ENCODE measurements at places on chromosomes 12 and 14.

DNA sequence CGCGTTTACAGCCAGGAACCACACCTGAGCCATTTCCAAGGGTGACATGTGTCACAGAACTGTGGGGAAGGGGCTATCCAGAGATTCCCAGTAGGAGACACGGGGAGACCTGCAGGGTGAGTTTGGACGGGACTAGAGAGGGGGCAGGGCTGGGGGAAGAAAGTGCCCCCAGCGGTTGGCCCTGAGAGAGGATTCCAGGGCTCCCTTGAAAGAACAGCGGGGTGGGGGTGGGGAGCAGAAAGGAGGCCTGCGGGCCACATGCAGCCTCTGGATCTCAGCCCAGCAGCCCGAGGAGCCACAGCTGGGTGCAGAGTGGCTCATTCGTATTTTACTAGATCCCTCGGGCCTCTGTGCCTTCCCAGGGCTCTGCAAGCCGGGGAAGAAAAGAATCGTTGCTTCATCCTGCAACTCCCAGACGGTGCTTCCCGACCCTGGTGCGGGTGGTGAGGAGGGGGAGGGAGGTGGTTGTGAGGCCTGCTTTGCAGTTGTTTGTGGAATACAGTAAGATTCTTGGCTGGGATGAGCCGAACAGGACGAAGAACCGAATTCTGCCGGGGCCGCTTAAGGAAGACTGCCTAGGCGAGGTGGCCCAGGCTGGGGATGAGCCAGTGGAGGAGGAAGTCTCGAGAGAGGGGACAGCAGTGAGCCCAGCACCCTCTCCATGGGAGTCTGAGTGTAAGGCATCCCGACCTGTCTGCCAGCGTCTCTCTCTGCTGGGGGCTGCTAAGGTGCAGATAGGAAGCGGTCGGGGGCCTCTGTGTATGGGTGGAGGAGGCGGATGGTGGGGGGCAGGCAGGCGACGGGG is 36.1 kb upstream of the ANKRD9 start:
- DNase-seq: peak; percentile 29

GRCh38 chr14:39023939-39024871 is 78.8 kb downstream of the SEC23A start:
- no peak for DNase-seq

- no peak for DNase-seq
Measured at GRCh38 chr14:24868389-24868788, 181.6 kb downstream of the STXBP6 start.

- DNase-seq: no peak
Measured at GRCh38 chr12:630656-631632, 32.3 kb downstream of the NINJ2 start.

DNA sequence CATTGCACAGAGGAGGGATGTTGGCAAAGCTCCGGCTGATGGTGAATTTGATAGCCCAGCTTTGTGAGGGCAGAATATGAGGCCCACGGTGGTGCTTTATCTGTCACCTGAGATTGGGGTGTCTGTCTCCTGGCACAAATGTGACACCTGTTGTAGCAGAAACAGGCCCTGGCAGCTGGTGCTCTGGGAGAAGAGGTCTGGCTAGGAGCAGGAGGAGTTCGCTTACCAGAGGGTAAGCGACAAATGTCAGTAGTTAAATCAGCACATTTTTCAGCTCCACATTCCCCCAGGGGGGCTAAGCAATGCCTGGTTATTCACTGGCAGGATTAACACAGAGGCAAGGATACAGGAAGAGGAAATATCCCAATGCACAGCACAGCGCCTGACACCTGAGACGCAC is 71.1 kb downstream of the B4GALNT3 start:
- no peak for DNase-seq

Data from ELR (cell line).